ENCODE measurements at places on chromosomes 2 and 18.

- no peak for DNase-seq
Observed at GRCh38 chr18:76875390-76876325, 53.3 kb downstream of the ZNF236 start.

DNA sequence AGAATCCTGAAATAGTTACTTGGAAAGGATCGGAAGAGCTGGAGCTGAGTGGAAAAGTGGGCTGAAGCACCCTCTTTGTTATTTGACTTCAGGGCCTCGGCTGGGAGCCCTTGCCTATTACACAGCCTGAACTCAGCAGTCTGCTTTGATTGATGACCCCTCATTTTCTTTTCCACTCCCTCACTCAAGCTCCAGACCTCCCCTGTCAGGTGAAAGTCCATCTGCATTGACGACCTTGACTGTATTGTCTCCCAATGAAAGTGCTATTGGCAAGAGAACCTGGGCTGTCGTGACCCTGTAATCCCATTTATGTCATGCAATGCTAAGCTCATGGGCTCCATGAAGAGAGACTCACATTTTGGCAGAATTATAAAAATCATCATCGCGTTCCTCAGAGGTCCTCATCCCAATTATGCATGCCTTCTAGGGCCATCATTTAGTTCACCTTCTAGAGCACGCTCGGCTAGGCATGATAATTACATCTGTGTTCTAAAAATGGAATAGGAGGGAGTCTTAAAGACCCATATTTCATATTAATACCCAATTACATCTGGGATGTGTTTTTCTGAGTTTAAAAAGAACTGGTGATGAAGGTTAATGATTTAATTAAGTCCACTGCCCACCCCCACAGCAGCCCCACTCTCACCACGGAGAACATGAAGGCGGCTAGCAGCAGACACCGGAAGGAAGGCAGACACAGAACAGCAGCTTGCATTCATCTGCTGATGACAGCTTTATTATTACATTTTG lies 472.5 kb downstream of the PID1 start:
- DNase-seq = no peak

GRCh38 chr2:694174-694573 lies 17.0 kb upstream of the TMEM18 start:
- no peak for DNase-seq

GRCh38 chr18:65547046-65547445 lies 203.8 kb upstream of the CDH7 start:
- no peak for DNase-seq

- no peak for DNase-seq
Observed at GRCh38 chr2:164711766-164712138, 90.5 kb upstream of the GRB14 start.

DNA sequence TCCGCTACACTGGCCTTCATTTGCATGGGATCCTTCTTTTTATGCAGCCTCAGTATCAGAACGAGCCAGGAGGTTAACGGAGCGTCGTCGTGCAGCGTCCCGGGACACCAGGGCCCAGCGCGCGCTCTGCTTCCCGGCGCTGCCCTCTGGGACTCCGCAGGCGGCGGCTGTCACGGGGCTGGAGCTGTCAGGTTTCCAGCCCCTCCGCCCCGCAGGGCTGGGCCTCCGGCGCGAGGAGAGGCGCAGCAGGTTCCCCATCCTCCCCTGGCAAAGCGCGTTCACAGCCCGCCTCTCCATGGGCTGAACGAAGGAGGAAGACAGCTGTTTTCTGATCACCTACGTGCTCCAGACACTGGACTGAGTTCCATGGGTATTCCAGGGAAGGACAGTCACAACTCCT lies 12.5 kb upstream of the PAX8 start:
- DNase-seq = no peak

DNA sequence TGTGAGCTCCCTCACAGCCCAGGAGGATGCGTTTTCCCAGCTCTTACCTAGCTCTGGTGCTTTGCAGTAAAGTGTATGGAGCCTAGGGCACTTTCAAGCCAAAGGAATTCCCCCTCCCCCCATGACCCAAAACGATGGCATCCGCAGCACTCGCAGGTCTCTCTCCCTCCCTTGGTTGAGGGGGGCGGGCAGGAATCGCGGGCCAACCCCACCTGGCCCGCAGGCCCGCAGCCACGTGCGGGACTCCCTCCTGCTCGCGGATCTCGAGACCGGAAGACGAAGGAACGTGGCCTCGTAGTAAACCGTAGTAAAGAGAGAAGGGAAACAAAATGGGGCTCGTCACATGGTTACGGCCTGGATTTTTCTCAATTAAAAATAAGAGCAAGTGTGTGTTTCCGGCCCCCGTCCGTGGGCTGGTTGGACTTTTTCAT lies 8.5 kb downstream of the IRS1 start:
- DNase-seq = no peak

- DNase-seq = no peak
Observed at GRCh38 chr2:97742381-97742847, 29.0 kb downstream of the ZAP70 start.

- no peak for DNase-seq
Observed at GRCh38 chr18:27298214-27298804, 113.2 kb upstream of the CHST9 start.

GRCh38 chr2:56333812-56334485 lies 150.2 kb downstream of the CCDC85A start:
- no peak for DNase-seq

- peak; percentile 53 for DNase-seq
Observed at GRCh38 chr2:28895189-28895893, 874 bp downstream of the WDR43 start.

Measured in activated CD4-positive, CD25-positive, alpha-beta regulatory T cell treated with anti-CD3 and anti-CD28 coated beads, Interleukin-2, amount 50 U/mL, for 72 hours (primary cell).